ENCODE measurements at places on chromosomes 16 and 17.

- DNase-seq, result no peak
These were observed 893 bp downstream of the TRIM25 start for GRCh38 chr17:56913000-56913311.

DNA sequence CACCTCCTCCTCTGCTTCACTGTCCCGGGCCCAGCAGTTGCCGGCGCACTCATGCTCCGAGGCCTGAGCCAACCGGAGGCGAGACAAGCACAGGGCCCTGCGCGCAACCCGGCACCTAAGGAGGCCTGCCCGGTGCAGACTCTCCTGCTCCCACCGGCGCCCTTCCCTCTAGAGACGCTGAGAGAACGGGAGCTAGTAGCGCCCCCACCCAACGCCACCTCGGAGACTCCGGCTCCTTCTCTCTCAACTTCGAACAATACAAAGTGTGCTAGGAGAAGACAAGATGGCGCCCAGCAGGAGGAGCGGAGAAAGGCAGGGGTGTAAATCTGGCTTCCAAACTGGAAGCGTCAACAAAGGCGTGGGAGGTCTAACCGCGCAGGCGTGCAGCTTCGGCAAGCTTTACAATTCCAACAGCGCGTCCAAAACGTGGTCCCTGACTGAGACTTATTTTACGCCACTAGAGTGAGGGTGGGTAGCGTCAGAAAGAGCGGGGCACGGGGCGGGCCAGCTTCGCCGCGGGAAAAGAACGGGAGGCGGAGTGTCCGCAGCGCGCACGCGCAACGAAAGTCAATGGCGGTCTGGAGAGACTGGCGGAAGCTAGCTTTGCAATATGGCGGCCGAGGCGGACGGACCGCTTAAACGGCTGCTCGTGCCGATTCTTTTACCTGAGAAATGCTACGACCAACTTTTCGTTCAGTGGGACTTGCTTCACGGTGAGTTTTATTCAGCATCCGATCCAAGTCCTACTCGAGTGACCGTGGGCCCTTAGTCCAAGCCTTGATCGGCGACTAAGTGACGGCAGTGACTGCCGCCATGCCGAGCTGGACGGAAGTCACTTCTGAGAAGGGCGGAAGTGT, at the start of gene MPDU1:
MPDU1 (plus strand) TSS at position 600 of the 857 bp plus-strand sequence; CDS start at position 611, 11 bp downstream.
- DNase-seq, result peak; percentile 97

- peak; percentile 41 for DNase-seq
These were observed 27.1 kb downstream of the HNF1B start for GRCh38 chr17:37717627-37718323.

DNA sequence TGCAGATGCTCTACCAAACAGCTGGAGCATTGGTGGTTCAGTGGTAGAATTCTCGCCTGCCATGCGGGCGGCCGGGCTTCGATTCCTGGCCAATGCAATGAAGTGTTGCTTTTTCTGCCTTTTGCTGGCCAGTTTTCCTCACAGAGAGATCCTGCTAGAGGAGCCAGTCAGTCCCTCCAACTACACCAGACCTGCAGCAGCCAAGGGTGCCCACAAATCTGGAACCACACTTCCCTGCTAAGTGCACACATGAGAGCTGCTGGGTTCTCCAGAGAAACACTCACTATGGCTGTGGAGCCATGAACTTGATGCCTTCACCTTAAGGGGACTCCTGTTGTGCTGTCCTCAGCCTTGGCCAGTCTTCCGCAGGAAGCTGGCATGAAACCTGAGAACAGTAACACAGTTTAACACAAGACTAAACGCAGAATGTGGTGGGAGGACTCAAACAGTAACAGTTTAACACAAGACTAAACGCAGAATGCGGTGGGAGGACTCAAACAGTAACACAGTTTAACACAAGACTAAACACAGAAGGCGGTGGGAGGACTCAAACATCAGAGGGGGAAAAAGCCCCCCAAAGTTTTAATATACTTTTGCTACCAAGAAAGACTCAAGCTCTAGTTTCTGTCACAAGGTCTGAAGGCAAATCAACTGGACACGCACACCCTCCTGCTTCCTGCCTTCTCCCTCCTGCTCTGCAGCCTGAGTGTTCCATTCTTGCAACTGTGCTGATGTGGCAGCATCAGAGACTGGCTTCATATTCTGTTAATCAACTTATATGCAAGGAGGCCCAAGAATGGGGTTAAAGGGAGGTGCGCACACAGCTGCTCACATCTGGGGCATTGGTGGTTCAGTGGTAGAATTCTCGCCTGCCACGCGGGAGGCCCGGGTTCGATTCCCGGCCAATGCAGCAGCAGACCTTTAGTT, 12.0 kb downstream of the VAC14 start:
- DNase-seq, result peak; percentile 76

DNA sequence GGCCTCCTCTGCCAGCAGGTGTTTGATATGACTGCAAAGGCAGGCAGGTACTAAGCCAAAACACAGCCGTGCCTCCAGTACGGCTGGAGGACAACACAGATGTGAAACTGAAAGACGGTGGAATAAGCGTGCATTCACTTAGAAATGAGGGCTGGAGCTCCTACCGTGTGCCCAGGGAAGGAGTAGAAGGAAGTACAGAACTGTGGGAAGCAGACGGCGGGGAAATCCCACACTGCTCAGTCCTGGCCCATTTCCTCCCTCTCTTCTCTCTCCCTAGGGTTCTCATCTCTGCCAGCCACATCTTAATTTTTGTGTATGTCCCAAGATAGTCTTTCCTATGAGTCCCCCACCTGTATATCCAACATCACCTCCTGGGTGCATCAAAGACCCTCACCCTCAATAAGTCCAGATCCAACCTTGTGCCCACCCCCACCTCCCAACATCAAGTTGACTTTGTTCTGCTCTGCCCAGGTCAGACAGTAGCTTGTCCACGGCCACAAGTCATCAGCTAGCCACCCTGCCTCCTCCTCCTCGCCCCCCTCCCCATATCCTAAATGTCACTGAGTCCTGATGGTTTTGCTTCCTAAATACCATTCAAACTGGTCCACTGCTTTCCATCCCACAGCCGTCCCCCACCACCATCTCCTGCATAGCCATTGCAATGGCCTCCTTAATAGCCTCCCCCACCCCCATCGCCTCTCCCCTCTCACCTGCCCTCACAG, 77.1 kb upstream of the RPL38 start:
- DNase-seq, result no peak

DNA sequence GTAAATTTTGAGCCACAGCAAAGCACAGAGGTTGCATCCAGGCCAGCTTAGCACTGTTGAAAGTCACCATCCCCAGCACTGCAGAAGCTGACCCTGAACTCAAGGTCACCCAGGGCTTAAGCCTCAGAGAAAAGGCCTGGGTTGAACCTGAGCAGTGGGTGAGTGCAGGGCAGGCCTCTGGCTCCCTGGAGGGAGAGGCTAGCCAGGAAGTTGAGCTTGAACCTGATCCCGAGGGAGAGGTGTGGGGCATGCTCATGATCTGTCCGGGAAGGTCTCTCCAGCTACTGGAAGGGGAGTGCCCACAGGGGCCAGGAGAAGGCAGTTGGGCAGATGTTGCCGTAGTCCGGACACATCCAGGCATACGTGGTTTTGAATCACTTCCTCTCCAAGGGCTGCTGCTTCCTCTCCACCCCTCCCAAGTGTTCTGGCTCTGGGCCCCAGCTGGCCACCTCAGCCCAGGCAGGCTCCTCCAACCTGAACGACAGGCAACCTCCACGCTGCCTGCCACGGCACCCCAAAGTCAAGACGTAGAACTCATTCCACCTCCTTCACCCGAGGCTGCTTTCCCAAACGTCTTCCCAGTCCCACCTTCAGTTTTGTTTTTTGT, 18.4 kb downstream of the CARHSP1 start:
- peak; percentile 19 for DNase-seq

DNA sequence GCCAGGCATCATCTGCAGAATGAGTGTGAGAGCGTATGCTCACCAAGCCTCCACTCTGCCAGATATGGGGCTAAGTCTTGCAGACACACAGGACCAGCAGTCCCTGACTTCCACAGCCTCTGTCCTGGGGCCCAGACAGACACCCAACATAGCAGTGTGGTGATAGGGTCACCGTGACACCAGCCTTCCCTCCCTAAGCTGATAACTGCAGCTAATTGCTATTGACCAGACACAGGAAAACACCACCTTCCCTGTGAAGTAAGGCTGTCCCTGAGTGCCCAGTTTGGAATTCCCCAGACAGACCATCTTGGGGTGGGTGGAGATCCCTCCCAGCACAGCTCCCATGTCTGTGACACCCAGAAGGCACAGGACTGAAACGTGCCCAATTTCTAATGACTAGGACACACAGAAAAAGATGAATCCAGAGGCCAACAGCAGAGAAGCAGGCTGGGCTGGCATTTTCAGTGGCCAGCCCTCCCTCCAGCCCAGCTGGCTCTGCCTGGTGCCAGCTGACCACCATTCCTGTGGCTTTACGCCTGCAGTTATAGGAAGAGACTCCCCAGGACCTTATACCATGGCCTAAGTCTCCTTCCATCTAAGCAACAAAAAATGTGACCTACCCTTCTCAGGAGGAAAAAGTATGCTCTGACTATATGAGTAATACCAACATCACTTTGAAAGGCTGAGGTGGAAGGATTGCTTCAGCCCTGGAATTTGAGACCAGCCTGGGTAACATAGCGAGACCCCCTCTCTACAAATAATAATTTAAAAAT, 30.3 kb downstream of the ATPAF2 start:
- no peak for DNase-seq

- no peak for DNase-seq
These were observed 41.4 kb upstream of the SLFN13 start for GRCh38 chr17:35489944-35490343.

- no peak for DNase-seq
These were observed 21.6 kb upstream of the ATP2A3 start for GRCh38 chr17:3985846-3986245.

GRCh38 chr17:81466564-81467472, 45.8 kb downstream of the ACTG1 start:
- no peak for DNase-seq

GRCh38 chr17:65553646-65554552, 7.5 kb downstream of the AXIN2 start:
- peak; percentile 91 for DNase-seq

GRCh38 chr17:6107791-6108190, 37.6 kb downstream of the WSCD1 start:
- no peak for DNase-seq

- no peak for DNase-seq
These were observed 883 bp upstream of the TAF15 start for GRCh38 chr17:35808240-35808961.

DNA sequence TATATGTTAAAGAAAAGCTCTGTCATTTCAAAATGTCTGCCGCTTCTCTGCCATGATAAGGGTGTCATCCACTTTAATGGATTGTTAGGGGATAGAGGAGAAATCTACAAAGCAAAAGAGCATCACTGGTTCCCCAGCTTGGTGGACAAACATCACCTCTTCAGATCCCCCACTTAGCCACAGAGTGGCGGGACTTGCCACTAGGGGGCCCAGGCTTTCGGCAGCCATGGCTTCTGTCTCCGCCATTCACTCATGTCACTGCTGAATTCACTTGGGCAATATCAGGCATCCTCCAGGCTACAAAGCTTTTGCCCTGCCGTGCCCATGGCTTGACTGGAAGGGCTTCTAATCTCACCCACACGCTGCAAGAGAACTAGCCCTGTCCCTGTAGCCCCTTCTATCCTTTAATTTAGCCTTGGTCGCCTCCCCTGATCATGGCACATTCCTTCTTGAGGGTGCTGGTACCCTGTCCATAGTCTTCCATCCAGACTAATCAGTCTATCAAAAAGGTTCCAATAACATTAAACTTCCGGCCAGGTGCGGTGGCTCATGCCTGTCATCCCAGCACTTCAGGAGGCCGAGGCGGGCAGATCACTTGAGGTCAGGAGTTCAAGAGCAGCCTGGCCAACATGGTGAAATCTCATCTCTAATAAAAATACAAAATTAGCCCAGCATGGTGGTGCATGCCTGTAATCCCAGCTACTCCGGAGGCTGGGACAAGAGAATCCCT, 34.7 kb downstream of the SBK1 start:
- peak; percentile 55 for DNase-seq

- DNase-seq, result no peak
These were observed 27.2 kb upstream of the IL17C start for GRCh38 chr16:88610909-88611812.

DNA sequence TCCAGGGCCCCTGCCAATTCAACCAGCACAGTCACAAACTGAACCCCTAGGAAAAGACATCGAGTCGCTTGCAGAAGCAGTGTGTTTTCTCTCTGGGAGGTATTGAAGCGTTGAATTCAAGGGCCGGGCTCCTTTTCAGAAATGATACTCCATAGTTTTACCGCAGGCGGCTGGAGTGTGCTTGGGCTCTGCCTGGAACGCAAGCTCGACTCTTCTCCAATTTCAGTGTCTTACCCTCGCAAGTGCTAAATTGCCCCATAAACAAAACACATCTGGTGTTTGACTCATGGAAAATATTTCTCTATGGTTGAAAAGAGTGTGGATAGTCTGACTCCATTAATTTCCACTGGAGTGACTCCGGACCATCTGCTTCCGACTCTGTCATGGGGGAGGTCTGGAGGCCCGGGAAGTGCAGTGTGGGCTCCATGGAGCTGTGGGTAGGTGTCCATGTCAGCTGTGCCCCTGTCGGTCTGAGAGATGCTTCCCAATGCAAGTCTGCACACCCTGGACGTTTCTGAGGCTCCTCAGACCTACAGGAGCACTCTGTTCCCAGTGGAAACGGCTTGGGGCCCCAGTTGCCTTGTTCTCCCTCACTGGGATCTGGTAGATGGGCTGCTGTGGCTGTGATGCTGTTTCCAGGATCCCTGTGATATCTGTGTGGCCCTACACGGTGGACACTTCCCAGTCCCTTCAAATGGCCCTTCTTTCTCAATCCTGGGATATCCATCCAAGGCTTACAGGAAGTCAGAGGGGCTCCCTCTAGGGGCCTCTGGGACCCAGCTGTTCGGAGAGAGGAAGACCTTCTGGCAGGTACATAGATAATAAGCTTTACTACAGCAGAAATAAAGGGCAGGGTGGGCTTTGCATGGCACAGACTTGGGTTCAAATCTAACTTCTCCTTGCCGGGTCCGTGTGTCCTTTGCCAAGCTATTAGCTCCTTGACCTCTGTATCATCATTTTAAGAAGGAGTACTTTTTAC, 119.8 kb upstream of the CDH13 start:
- DNase-seq, result peak; percentile 8
